ENCODE measurements at places on chromosomes 6 and 20.

GRCh38 chr6:29591677-29592076 is 6.8 kb downstream of the OR2H2 start:
- DNase-seq: no peak

DNA sequence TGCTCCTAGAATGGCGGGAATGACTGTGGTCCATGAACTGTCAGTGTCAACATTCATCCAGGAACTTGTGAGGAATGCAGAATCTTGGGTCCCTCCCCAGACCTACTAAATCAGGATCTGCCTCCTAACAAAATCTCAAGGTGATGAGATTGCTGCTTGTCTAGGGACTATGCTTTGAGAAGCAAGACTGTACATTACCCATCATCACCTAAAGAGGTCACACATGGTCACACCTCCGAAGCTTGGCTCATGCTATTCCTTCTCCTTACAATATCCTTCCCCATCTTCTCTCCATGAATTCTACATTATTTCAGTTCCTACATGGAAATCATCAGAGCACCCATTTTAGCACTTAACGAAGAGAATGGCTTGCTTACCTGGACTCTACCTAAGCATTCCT is 102.3 kb upstream of the JARID2 start:
- DNase-seq: no peak

DNA sequence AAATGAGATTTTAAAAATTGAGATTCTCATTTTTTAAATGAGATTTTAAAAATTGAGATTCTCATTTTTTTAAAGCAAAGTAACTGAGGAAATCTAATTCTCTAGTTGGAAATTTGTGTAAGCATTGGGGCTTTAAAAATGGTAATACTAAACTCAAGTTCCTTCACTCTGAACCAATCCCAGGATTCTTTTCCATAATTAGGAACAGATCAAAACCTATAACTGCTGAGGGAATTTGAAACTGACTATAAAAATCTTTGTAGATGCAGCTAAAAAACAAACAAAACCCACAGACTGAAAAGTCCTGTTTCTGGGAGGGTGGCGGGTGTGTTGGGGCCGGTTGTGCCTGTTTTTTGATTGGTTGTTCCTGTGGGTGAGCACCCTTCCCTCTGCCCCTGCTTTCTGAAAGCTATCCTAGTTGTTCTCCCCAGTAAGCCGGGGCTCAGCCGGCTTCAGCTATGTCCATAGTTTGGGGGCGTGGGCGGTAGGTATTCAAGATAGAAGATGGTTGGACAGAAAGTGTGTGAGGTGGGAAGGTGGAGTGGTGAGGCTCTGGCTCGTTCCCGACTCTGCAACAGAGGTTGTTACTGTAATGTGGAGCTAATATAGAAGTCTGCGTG is 49.3 kb downstream of the GFRA4 start:
- DNase-seq: no peak

GRCh38 chr6:150198532-150198931 is 55.7 kb downstream of the PPP1R14C start:
- peak; percentile 94 for DNase-seq

DNA sequence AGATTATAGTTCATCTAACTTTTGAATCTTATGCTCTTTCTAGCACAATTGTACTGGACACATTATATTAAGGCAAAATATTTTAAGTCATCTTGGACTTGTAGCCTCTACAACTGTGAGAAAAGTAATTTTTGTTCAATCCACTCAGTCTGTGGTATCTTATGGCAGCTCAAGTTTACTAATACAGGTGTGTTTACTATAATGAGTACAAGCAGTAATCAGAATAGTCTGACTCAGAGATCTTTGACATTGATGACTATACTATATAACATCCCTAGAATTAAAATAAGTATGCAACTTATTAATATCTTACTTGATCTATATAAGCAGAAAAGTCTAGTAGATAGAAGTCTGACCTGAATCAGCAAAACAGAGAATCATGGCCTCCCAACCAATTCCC is 40.7 kb upstream of the PRSS16 start:
- no peak for DNase-seq

GRCh38 chr20:12677925-12678324 is 330.8 kb upstream of the SPTLC3 start:
- no peak for DNase-seq

GRCh38 chr6:77361018-77361417 is 102.3 kb downstream of the HTR1B start:
- no peak for DNase-seq

GRCh38 chr6:111417946-111418345 is 65.1 kb downstream of the REV3L start:
- peak; percentile 34 for DNase-seq

GRCh38 chr6:166697113-166697512 is 70.1 kb upstream of the RPS6KA2 start:
- DNase-seq: no peak

- DNase-seq: no peak
Measured at GRCh38 chr6:122758927-122759334, 20.6 kb upstream of the FABP7 start.

DNA sequence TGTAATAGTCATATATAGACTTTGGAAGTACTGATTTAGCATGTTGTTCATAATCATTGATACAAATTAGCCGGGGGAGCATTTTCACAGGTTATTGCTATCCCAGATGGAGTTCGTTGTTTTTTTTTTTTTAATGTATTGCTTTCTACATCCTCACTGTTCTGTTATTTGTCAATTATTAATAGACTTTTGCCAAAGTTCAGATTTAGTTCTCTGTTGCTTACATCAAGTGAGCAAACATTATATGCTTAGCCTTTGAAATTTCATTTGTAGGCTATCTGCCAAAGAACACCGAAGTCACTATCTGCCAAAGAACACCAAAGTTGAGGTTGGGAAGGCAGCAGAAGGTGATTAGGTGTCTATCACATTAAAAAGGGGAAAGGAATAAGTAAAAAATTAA is at the start of gene HAO1:
TSS of gene HAO1 (minus strand) at position 118 of the 400 bp plus-strand sequence. CDS start at position 82, 36 bp downstream.
- no peak for DNase-seq

DNA sequence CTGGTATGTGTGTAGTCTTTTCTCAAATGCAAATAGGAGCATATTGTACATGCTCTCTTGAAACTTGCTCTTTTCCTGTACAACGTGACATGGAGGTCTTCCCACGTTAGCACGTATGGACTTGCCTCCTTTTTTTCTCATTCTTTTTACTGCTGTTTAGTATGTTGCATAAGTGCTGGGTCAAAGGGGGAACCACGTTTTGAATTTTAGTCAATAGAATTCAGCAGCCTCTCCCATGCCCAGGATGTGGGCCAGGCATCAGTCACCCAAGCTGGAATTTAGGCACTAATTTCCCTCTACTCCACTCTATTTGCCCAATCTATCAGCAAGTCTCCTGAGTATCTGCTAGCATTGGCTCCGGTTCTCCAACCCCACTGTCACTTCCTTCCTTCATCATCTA is 41.5 kb upstream of the RNF24 start:
- no peak for DNase-seq

- peak; percentile 92 for DNase-seq
Measured at GRCh38 chr6:30357678-30358540, 13.0 kb downstream of the RPP21 start.

DNA sequence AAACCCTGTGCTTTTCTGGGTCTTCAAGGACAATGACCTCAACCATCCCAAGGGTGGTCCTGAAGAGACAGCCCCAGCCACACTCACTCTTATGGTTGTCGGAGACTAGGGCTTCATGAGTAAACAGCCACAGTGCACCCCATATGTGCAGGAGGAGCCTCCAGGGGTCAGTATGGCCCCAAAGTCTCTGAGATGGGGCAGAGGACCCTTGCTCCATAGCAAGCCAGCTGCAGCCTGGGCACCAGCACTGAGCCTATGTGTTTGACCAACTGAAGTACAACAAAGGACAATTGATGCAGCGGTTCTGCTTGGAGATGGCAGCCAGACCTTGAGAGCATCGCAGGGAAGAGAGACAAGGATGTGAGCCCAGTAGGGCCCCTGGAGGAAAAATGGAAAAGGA is 112.2 kb downstream of the LRFN2 start:
- DNase-seq: no peak

DNA sequence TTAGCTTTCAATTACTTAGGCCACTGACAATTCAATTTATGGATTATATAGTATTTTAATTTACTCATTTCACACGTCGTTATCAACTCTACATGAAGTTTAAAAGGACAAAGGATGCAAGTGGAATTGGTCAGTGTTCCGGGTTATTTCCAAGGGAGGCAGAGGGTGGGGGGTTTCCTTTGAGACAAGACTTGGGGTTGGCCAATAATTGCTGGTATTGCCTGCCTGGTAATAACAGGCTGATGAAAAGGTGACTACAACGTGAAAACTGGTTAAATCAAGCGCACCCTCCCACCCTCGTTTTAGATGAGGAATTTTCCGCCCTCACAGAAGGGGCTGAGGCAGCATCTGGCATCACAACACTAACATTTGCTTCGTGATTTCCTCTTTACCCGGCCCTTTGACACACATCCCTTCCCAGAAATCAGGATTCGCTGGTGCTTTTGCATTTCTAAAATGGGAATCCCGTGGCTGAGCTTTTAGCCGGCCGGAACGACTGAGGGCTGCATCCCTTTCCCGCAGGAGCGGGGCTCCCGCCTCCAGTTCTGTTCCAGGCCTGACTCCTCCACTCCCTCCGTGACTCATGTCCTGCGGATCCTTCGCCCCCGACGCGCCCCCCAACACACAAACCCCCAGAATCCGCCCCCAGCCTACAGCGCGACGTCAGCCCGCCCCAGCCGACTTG is 999 bp upstream of the PIM1 start:
- peak; percentile 70 for DNase-seq

GRCh38 chr6:73455865-73456629 is 4.0 kb upstream of the CGAS start:
- no peak for DNase-seq

GRCh38 chr6:144286503-144287393 is 1.6 kb downstream of the UTRN start:
- DNase-seq: no peak

DNA sequence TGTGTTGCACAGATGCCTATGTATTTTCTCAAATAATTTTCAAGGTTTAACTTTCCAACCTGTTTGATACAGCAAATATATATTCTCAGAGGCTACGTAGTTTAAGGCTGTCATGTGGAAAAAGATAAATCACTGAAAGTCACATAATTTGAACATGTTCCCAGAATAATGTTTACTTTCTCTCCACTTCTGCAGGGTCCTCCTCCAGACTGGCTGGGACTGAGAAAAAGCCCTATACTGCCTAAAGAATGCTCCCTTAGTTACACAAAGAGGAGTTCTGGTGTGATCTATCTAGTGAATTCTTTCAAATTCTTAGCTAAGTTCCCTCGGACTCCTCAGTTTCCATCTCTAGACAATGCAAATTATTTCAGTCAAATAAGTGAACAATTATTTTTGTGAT is 411.0 kb downstream of the C6orf118 start:
- DNase-seq: no peak

DNA sequence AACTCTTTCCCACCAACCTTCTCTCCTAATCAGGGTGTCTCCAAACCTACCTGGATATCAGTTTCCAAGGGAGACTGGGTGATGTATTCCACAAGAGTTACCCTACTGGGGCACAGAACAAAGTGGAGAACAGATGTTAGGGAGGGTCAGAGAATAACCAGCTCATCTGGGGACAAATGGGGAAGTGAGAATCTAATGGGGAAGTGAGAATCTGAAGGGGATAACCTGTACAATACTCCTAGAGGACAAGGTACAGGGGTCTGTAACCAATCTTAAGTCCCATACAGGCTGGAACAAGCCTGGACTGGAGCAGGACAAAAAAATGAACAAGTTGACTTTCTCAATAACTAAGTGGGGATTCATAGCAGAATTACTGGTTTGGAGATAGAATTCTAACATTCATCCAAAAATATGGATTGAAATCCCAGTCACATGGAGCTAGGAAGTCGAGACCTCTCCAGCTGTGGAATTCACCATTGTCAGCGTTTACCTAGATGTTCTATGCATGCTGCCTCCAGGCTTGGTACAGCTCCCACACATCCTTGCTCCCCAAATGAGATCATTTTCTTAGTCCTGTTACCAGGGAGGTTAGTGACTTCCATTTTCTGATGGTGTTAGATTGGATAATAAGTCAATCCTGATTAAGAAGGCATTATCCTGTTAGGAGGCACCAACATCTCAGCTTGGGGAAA is 214.8 kb upstream of the MOCS1 start:
- no peak for DNase-seq

GRCh38 chr6:100084316-100084990 is 90.4 kb upstream of the MCHR2 start:
- no peak for DNase-seq

DNA sequence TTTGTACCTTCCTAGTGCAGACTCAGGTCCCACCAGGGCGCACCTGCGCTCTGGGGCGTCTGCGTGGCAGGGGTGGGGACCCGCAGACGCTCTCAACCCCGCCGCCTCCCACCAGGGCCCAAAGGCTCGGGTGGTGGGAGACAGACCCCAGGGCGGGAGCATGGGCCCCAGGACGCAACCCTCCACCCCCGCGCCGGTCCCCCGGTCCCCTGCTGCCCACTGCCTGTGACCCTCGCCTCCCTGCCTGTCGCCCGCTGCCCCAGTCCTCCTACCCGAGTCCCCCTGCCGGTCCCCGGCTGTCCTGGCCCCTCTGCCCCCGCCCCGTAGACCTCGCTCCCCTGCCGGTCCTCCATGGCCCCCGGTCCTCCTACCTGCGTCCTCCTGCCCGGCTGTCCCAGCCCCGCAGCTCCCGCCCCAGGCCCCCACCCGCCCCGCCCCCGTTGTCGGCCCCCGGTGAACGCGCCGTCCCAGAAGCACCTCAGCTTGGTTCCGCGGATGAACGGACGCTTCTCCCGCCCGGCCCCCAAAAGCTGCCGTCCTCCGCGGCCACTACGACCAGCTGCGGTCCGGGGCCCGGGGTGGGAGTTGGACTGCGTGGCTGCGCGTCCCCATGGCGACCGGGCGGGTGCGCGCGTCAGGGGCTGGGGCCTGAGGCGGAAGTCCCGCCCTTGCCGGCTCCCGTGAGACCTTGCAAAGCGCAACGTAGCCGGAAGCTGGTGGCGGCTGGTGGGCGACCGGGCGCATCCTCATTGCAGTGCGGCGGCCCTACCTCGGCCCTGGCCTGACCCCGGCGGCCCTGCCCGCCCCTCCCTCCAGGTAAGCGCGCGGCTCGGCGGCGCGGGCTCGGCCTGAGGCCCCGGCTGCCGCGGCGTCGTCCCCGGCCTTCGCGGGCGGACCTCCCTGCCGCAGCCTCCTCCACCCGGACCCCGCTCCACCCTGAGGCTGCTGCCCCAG is at the start of gene ARFGAP1:
TSS of gene ARFGAP1 (plus strand) at position 709 of the 954 bp plus-strand sequence. CDS start 2,768 bp downstream, outside the sequence.
- peak; percentile 88 for DNase-seq

DNA sequence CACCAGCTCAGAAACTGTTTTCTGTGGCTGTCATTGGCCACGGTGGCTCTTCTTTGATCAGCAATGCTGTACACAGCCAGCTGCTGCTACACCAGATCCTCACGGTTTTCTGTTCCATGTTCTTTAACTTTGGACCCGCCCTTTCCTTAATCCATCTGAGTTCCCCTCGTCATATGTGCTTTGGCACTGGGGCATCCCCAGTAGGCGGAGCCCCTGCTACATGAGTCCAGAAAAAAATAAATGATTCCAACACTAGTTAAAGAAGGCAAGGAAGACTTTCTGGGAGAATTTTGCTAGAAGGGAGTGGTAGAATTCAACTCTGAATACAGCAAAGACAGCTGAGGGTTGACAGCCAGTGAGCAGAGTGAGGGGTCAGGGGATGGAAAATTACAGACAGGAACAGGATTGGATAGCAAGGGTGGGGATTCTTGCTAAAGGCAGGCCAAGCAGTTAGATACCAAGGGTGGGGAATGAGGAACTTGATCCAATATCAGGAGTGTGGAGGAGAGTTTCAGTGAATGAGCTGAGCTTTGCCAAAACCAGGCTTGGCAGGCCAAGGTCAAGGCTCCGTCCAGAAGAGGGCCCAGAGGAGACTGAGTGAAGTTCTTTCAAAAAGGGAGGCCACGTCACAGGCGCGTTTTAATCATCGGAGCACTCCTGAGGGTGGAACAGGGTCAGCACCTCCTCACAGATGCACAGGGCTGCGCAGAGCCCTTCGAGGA is 391.8 kb downstream of the CDH4 start:
- DNase-seq: no peak

- no peak for DNase-seq
Measured at GRCh38 chr6:13066050-13066449, 262.3 kb downstream of the TBC1D7 start.
